ENCODE measurements at places on chromosomes 16 and 17.

- no peak for DNase-seq
Measured at GRCh38 chr16:50121721-50122445, 31.2 kb upstream of the TENT4B start.

GRCh38 chr17:80738020-80738808 is 193.6 kb downstream of the RPTOR start:
- no peak for DNase-seq

DNA sequence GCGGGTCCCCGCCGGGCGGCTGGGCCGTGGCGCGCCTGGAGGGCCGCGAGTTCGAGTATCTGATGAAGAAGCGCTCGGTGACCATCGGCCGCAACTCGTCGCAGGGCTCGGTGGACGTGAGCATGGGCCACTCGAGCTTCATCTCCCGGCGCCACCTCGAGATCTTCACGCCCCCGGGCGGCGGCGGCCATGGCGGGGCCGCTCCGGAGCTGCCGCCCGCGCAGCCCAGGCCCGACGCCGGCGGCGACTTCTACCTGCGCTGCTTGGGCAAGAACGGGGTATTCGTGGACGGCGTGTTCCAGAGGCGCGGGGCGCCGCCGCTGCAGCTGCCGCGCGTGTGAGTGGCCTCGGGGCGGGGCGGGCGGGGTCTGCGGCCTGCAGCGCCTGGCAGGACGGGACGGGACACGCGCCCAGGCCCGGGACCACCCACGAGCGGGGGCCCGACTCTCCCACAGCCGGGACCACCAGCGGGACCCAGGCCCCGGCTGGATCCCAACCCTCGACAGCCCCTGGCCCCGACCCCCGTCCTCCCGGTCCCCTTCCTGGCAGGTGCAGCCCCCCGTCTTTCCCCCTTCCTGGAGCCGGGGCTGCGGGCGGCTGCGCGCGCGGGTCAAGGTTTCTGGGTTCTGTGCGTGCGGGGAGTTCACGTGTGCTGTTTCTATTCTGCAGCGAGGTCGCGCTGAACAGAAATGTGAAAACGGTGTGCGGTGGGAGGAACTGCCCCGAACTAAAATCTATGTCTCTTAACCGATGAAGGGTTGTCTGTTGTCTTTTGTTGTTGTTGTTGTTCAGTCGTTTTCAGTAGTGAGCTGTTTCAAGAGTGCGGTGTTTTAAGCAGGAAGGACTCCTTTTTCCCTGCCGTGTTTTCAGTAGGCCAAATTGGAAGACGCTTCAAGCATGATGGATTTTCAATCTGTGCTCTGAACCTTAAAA is 705 bp downstream of the FOXK2 start:
- peak; percentile 80 for DNase-seq

GRCh38 chr16:49278944-49279725 is 2.5 kb downstream of the CBLN1 start:
- no peak for DNase-seq

DNA sequence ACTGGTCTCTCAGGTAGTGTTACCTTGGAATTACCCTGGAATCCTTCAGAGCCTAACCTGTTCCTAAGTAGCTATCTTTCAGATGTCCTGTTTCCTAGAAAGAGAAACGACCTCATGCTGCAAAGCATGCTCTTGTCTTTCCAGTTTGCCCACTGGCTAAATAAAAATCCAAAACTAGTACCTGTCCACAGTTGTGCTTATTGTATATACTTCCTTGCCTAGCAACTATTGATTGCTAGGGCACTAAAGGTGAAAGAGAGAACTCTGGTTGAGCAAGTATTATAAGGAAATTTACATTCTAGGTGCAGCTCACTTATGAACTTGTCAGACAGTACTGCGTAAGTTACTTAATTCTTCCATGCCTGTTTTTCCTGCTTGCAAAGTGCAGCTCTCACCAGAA is 38.5 kb downstream of the LIG3 start:
- no peak for DNase-seq

- no peak for DNase-seq
Measured at GRCh38 chr17:44187131-44187899, 543 bp downstream of the TMUB2 start.

DNA sequence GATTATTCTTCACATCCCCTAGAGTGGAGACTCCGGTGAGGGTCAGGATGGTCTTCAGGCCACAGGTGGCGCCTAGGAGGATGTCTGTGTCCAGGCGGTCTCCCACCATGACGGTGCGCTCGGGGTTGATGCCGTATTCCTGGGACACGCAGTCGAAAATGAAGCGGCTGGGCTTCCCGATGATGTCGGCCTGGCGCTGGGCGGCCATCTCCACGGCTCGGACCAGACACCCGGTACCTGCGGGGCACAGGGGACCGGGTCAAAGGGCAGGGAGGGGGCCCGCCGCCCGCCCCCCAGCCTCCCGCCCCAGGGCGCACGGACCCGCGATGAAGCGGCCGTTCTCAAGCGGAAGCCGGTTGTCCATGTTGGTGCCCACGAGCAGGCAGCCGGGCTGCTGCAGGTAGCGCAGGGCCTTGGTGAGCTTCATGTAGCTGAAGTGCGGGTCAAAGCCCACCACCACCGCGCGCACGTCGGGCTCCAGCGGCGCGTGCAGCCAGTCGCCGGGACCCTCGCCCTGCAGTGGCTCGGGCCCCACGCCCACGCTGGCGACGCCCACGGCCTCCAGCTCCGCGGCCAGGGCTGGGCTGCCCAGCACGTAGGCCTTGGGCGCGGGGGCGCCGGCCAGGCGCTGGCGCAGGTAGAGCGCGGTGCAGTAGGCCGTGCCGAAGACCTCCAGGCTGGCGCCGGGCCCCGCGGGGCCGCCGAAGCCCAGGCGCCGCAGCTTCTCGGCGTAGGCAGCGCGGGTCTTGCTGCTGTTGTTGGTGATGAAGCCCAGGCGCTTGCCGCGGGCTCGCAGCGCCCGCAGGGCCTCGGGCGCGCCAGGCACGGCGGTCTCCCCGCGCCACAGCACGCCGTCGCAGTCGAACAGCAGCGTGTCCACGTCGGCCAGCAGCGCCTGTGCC is 572 bp downstream of the PGP start:
- DNase-seq: no peak

DNA sequence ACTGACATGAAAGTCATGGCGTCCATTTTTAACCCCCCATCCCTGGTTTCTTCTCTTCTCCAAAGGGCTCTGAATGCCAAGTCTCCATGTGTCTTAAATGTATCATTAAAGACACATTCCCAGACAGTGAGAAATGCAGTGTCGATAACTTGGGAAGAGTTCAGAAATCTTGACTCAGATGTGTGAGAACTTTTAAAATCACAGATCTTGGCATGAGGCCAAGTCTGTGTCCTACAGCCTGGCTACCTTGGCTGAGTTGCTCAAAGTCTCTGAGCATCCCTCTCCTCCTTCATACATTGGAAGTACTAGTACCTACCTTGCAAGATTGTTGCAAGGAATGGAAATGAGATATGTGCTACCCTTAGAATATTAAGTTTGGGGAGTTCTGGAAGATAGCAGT is 1046.5 kb upstream of the RBFOX1 start:
- DNase-seq: no peak

- no peak for DNase-seq
Measured at GRCh38 chr17:53475002-53475401, 347.7 kb upstream of the KIF2B start.

DNA sequence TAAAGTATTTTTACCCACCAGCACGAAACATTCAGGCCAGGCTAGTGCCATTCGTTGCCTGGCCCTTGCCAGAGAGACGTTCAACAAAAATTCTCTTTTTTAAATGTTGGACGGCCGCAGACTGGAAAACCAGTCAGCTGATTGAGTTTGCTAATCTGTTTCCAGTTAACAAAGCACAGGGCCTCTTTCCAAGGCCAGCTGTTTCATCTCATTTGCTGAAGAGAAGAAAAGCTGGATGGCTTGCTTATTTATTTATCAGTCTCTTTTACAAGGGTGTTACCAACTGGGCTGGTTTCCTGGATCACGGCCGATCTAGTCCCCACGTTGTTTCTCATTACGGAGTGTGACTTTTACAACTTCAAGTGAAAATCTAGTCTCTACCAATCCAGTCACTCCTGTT is 418.7 kb upstream of the DYNLRB2 start:
- DNase-seq: no peak

DNA sequence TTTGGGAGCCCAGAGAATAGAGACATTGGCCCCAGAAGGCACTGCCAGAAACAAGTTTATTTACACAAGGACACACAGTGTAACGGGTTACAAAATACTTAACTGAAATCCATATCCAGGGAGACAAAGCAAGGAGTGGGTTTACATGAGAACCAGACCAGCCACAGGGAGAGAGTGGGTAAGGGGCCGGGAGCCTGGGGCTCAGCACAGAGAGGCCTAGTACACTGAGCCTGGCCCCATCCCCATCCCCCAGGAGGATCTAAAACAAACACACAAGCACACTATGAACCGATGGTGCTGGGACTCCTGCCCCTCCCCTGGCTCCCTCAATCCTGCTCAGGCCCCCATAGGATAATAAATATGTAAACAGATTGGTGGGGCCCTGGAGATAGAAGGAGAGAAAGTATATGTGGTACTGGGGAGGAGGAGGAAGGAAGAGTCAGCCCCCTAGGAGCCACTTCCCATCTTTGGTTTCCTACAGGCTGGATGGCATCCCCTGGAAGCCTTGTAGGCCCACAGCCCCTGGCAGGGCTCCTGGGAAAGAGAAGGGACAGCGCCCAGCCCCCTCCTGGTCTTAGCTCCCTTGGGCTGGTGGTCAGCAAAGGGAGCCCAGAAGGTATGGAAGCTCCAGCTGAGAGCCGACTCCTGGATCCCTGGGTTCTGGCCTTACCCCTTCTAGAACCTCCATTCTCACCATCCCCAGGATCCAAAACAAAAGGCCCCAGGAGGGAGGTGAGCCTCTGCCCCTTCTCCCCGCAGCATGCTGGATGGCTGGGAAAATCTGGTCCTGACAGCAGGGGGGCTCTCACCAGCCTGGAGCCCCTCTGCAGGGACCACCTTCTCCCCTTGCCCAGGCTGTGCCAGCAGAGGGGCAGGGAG is 6.4 kb downstream of the G6PC3 start:
- DNase-seq: no peak

DNA sequence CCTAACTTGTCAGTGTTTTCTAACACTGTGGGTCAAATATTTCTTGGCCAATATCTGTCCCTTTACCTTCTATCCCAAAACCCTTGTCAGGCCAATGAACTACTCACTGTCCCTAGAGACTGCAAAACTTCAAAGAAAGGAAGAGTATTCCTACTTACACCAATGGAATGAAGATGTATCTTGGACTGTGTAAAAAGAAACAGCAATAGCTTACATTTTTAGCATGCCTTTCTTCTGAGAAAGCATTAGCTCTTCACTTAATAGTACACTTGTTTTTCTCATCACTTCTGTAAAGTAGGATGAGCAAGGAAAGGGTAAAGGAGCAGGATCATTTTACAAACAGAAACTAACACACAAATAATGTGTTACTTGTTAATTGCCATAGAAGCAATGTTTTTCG is 73.9 kb downstream of the STH start:
- no peak for DNase-seq

All from activated effector memory CD4-positive, alpha-beta T cell treated with anti-CD3 and anti-CD28 coated beads, Interleukin-2, amount 50 U/mL, for 16 hours (primary cell).